Activated CD4-positive, alpha-beta T cell treated with anti-CD3 and anti-CD28 coated beads, Interleukin-2, amount 50 U/mL, for 1 hour (primary cell): ENCODE measurements at places on chromosomes 12 and 14.

DNA sequence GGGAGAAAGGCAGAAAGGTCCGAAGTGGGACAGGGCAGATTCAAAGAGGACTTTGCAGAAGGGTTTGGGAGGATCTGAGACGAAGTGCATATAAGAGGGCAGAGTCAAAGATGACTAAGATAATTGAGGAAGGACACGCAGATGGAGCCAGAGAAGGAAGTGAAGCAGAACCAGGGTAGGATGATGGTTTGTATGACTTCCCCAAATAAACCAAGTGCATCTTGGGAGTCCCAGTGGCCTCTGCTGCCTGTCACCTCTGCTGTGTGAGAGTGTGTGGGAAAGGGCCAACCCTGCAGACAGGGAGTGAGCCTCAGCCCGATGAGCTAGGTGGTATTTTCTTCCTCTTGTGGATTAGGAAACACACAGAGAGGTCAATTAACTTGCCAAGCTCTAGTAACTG, 36.8 kb downstream of the FLVCR2 start:
- DNase-seq: no peak

GRCh38 chr14:88482524-88482923, 72.3 kb downstream of the PTPN21 start:
- DNase-seq: no peak

DNA sequence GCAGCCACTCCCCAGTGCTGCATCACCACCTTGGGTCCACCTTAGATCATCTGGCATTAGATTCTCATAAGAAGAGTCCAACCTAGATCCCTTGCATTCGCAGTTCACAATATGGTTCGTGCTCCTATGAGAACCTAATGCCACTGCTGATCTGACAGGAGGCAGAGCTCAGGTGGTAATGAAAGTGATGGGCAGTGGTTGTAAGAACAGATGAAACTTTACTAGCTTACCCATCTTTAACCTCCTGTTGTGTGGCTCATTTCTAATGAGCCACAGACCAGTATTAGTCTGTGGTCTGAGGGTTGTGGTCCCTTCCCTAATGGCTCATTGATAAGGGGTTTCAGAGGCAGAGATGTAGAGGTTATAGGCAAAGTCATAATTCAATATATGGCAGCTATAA, 615.9 kb upstream of the MIS18BP1 start:
- DNase-seq: no peak

- no peak for DNase-seq
These were observed 35.8 kb downstream of the FLVCR2 start for GRCh38 chr14:75614179-75614578.
